ENCODE measurements at places on chromosomes 11 and 22. TPM values are rescaled to one million over a fixed set of nuclear protein-coding genes. Genes with fewer than 3 reads are reported as not detected.

GRCh38 chr11:103483996-103484395 lies 374.8 kb downstream of the DYNC2H1 start:
- no peak for ATAC-seq

DNA sequence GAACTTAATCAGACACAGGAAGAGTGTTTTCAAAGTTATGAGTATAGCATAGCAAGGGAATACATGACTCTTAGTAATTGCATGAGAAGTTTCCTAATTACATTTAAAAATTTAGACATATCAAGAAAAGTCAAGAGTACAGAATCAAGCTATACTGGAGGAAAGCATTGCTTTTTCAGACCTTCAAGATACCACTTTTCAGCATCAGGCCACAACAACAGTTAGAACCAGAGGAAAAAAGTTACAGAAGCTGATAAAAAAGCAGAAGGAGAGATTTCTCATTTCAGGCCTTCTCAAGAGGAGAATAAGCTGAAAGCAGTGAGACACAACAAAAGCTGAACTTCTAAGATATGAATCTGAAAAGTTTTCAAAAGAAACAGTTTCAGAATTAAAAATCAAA lies 28.1 kb upstream of the QSER1 start:
- no peak for ATAC-seq

- ATAC-seq: no peak
These were observed 17.4 kb upstream of the LRRC55 start for GRCh38 chr11:57164317-57164716.

DNA sequence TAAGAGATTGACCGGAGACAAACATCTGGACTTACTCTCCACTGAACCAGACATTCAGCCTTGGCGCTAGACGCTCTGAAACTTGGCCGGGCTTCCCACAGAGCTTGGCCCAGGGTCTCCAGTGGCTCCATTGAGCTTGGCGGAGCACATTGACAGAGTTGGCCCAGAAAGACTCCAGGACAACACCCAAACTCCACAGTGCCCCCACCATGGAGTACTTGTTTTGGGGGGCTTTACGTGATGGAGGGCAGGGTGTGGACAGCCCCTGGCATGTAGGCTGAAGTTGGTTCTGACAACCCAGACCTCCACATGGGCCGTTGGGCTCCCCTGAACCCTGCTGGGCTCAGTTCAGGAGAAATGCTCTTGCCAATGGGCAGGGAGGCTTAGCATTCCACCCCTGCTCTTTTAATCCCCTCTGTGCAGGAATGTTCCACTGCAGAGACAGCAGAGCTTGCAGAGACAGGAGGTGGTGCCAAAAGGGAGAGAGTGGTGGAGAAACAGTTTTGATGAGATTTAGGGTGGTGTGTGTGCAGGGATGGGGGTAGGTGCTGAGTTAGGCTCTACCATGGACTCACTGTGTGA lies 102.4 kb upstream of the TIMP3 start:
- ATAC-seq: no peak

DNA sequence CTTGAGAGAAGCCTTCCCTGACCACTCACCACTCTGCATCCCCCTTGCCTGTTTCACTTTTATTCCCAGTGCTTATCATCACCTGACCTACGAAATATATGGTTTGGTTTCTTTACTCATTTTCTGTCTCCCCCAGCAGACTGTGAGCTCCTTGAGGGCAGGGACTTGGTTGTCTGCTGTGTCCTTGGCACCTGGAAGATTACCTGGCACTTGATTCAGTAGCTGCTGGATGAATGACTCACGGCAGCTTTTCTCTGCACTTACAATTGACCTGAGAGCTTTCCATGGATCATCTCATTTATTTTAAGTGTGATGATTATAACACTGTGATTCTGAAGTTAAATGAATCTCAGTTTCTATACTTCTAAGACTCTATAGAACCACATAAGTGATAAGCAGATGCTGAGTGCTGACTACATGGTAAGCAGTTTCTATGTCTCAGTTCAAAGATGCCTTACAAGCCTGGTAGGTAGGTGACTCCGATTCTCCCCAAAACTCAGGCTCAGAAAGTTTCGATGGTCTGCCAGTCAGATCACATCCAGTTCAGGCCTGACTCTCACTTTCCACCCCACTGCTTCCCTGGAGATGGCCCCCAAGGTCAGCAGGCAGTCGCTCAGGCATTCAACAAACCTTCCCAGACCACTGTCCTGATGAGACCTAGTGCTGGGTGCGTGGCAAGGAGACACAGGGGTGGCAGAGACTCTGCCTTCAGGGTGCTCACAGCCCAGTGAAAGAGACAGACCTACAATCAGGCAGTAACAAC lies 11.6 kb downstream of the IL2RB start:
- ATAC-seq: peak; percentile 84

- ATAC-seq: no peak
These were observed 3.6 kb downstream of the CTSW start for GRCh38 chr11:65883058-65883761.

GRCh38 chr22:42170946-42171345 lies 40.3 kb upstream of the CYP2D6 start:
- ATAC-seq: no peak

GRCh38 chr11:60912851-60913528 lies 968 bp upstream of the TMEM109 start:
- no peak for ATAC-seq

Gene PEX26
- 53.4 TPM for total RNA-seq

- no peak for ATAC-seq
These were observed 86.6 kb upstream of the GRIK4 start for GRCh38 chr11:120424970-120425332.
